Stimulated activated CD4-positive, alpha-beta T cell treated with anti-CD3 and anti-CD28 coated beads, Interleukin-1b, Interleukin-23, amount 100 ng/mL, for 48 hours (primary cell): ENCODE measurements at places on chromosomes 16 and 17.
A peak's percentile ranks its signal among the peaks of the same experiment; 100 is the strongest.

GRCh38 chr17:76130473-76130872 lies 10.6 kb downstream of the FOXJ1 start:
- no peak for DNase-seq

DNA sequence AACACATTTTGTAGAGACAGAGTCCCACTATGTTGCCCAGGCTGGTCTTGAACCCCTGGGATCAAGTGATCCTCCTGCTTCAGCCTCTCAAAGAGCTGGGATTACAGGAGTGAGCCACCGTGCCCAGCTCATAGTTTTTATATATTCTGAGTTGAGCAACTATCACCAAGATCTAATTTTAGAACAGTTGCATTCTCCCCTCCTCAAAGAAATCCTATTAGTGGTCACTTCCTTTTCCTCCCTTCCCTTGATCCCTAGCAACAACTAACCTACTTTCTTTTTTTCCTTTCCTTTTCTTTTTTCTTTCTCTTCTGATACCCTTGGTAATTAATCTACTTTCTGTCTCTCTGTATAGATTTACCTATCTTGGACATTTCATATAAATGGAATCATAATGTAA lies 61.5 kb upstream of the B4GALNT2 start:
- DNase-seq: no peak

DNA sequence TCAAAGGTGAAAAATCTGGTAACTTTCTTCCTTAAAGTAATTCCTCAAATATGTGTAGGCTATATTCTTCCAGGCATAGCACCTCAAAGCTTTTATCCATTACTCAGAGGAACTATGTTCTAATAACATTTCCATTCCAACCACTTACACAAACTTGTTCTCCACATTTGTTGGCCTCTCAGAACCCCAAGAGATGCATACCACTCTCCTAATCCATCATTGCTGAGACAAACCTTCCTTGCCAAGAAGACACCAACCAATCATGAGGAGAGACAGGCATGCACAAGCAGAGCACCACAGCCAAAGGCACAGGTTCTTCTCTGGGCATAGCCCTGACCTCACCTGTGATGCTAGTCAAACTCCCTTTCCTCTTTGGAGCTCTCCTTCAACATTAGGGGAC lies 20.9 kb downstream of the CDH11 start:
- no peak for DNase-seq

GRCh38 chr16:62036101-62036801 lies at the start of gene CDH8:
TSS of gene CDH8 (minus strand) at chr16:62036438. CDS start at chr16:62021403, 15,035 bp downstream.
- DNase-seq: no peak

- no peak for DNase-seq
Observed at GRCh38 chr17:27667656-27668487, 36.9 kb downstream of the LGALS9 start.

DNA sequence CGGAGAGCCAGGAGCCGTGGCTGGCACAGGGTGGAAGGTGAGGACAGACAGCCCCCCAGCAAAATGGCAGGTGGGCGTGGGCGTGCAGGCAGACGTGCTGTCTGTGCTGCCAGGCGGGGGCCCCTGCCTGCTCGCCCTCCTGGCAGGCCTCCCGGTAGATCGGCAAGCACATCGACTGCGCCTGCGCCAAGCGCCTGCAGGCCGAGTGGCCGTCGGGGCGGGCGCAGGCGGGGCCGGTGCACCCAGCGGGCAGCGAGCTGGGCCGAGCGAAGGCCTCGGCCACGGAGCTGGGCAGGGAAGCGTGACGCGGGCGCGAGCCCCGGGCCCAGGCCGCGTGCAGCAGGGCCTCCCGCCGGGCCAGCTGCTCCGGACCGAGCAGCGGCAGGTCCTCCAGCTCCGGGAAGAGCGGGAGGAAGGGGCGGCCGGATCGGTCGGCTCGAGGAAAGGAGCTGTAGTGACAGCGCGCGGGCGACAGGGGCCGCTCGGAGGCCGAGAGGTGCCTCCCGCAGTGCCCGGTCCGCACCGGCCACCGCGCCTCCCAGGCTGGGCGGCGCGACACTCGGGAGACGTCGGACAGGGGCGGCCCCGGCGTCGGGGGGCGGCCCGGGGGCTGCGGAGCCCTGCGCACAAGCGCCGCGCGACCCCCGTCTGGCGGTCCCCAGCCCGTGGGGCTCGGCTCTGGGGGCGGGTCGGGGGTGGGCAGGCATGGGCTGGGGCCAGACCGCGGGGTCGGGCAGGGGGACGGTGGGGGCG lies 16.9 kb downstream of the GRIN2C start:
- DNase-seq: no peak

GRCh38 chr17:47323382-47324223 lies at the start of gene EFCAB13:
TSS of gene EFCAB13 (plus strand) at chr17:47323955. CDS start at chr17:47328354, 4,399 bp downstream.
- DNase-seq: peak; percentile 68

GRCh38 chr17:26792486-26792885 lies 501.4 kb upstream of the WSB1 start:
- no peak for DNase-seq

DNA sequence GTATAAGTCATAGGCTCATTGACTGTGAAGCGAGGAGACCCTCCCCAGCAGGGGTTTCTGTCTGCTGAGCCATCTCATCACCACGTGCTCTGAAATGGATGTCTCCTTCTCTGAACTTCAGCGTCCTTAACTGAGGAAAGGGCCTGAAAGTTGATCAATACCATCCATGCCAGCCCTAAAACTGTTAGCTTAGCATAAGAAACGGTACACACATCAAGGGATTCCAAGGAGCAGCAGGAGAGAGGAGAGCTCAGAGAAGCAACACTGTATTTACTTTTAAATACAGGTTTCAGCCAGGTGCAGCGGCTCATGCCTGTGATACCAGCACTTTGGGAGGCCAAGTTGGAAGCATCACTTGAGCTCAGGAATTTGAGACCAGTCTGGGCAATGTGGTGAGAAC lies 248.9 kb upstream of the TNRC6C start:
- no peak for DNase-seq

- DNase-seq: no peak
Observed at GRCh38 chr17:48930435-48930873, 14.2 kb downstream of the SNF8 start.

DNA sequence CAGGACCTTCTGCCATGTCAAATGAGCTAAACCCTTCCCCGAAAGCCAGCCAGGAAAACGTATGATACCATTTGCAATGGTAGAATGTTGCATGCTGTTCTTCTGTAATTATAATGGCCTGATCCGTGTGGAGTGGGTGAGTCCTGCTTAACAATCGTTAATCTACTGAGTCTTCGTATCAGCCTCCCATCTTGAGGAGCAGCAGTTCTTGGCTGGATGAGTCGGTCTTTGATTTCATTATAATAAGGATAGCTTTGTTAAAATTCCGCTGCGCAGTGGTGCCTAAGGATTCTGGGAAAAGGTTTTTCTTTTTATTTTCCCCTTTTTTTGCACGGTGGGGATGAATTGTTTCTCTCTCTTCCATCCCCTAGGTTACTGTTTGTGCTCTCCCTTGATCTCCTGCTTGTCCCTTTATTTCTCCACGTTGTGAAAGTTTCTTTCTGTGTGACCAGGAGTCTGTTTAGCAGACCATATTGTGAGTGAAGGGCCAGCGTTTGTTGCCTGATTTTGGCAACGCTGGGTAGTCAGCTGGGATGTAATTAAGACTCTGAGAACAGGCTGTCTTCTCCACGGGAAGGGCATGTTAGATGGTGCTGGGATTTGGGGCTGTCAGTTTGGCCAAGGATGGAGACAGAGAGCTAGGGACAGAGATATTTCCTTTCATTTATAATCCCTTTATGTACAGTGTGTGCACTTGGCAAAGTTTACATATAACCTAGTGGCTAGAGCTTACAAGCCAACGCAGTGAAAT lies 263.0 kb downstream of the FTO start:
- no peak for DNase-seq

GRCh38 chr16:119835-120491 lies 18.5 kb downstream of the NPRL3 start:
- DNase-seq: no peak

- DNase-seq: no peak
Observed at GRCh38 chr16:86971251-86971650, 345.9 kb downstream of the C16orf95 start.

GRCh38 chr17:58330538-58330996 lies 2.0 kb upstream of the TSPOAP1 start:
- peak; percentile 62 for DNase-seq

GRCh38 chr16:22092143-22092933 lies at the start of gene VWA3A:
TSS of gene VWA3A (plus strand) at chr16:22092541. CDS start at chr16:22092638, 97 bp downstream.
- DNase-seq: no peak

DNA sequence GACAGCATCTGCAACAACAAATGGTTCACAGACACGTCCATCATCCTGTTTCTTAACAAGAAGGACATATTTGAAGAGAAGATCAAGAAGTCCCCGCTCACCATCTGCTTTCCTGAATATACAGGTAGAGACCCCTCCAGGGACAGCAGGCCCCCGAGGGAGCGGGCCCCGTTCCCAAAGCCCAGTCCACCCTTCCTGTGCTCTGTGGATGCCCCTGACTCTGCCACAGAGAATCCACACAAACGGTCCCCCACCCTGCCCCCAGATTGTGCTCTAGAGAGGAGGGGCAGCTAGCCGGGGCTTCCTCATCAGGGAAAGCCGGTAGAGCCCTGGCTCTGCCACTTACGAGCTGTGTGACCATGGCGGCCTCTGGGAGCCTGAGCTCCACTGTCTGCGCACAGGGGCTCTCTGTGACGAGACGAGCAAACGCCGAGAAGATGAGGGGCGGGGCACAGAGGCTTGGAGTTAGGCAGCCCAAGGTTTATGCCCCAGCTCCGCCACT lies 84.4 kb downstream of the AMFR start:
- DNase-seq: no peak

DNA sequence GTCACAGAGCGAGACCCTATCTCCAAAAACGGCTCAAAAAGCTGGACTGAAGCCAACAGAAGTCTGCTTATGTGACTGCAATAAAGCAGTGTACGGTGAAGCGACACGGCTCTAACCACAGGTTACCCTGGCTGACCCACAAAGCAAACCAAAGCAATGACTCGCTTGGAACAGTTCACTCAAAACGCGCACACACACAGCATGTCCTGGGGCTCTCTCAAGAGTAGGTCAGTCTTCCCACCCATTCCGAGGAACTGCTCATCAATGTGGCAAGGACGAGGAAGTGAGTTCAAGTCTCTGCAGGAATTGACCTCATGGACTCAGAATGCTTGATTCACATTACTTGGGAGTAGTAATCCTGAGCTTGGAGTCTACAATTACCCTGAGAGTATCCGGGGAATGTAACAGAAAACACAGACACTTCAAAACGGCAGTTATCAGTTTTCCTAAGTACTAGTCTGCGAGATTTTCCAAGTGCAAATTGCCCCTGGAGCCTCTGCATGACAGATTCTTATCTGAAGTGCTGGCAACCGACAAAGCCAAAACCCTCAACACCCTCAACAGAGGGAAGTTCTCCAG lies 25.4 kb downstream of the PELP1 start:
- DNase-seq: peak; percentile 55

DNA sequence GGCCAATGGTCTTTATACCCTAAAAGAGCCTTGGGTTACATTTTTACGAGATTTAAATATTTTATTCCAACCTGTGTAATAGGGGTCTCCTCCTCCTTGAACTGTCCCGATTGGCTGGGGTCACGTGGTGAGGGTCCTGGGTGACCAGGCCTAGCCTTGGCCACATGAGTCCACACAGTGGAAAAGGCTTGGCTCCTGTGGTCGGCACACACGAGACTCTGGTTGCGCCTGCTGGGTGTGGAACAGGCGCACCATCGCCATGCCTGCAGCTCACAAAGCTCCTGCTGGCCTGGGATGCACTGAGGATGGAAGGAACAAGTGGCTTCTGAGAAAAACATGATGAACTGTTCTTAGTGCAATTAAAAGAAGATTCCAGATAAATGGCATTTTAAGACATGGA lies 103.9 kb upstream of the ZNF750 start:
- no peak for DNase-seq

DNA sequence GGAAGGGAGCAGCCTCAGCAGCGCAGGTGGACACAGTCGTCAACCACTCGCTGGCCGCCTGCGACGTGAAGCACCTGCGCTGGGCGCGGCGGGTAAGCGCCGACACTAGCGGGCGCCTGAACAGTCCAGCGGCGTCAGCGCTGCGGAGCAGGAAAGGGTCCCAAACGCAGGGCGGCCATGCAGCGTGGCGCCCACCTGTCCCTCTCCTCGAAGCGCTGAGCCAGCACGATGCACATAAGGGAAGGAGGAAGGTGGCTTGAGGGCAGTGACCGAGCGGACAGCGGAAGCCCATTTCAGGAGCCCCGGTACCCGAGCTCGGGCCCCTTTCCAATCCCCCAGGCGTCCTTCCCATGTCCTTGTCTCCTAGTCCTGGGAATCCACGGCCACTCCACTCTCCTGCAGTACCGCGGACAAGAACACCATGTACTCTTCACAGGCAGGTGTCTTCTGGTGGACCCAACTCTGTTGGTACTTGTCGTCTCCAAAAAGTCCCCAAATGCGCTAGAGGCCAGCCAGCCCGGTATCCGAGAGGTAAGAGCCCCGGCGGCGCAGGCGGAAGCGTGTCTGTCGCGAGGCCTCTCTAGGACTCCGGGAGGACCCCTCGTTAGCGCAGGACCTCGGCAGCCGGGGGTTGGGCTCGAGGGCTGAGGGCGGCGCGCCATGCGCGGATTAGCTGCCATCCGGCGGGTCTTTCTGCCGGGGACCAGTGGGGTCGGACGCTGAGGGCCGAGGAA lies 14.4 kb downstream of the ZNF232 start:
- peak; percentile 29 for DNase-seq

DNA sequence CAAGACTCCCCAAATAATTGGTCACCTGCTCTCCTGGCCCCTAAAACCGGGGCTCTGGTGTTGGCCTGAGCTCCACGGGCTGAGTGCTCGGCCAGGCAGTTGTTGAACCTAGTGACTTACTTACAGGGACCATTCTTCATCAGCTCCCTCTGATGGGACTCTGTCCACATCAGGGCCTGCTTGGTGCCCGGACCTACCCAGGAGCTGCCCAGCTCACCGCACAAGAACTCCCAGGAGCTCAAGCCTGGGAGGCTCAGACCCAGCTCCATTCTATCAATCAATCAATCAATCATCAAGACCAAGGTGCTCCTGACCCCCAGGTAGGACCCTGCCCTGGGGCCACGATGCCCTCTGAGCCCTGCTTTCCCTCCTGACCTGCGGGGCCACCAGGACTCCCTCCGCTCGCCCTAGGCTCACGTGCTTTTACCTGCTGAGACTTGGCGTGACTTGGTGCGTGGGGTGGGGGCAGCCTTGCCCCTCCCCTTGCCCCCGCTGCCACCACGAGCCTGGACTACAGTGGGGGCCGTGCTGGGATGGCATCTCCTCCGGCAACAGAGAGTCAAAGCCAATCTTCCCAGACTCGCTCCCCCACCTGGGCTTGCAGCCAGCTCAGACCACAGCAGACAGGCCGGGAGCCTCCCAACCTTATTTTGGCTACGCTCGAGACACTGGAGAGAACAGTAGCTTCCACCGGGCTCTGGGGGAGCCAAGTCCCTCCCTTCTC lies 15.7 kb downstream of the IL34 start:
- no peak for DNase-seq

DNA sequence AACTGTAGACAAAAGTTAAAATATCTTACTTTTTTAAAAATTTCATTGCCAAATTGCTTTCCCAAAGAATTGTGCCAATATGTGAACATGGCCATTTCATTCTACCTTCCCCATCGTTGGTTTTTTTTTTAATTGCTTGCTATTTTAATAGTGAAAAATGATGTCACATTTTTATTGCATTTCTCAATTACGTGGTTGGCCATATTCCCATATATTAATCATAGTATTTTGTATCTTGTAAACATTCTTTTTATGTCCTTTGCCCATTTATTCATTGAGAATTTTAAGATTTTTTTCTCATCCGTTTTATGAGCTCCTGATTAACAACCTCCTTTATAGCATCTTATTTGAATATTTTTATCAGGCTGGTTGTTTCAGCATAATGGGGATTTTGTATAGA lies 7.2 kb downstream of the OMG start:
- DNase-seq: no peak

- DNase-seq: peak; percentile 10
Observed at GRCh38 chr17:15782866-15783265, 50.8 kb downstream of the TBC1D26 start.

- no peak for DNase-seq
Observed at GRCh38 chr16:53370827-53371226, 63.4 kb upstream of the RBL2 start.
